Activated T-helper 1 cell treated with Interleukin-2 at 50 U/mL for 16 hours (primary cell): ENCODE measurements at places on chromosomes 3 and 15.

DNA sequence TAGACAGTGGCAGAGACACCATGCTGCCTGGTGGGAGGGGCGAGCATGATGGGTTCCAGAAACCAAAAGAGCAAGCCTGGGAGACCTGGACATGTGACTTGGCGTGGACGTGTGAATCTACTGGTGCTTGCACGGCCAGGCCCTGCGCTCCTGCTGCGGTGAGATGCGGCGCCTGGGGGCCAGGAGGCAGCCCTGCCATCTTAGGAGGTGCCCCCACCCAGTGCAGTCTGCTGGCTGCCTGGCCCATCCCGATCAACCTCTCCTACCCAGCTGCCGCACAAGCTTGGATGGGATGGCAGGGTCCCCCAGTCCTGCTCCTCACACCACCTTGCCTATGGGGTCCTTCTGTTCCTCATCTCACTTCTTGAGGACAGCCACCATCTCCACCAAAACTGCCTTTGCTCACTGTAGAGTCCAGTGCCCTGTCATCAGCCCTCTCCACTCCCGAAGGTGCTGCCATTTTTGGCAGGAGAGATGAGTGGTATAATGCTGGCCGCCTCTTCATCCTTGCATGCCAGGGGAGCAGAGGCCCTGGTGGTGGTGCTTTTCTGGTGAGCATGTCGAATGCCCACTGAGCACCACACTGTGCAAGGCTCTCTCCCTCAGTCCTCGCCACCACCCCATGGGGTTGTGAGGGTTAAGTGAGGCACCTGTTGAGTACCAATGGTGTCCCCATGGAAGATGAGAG is 3.1 kb upstream of the ABTB1 start:
- no peak for DNase-seq

DNA sequence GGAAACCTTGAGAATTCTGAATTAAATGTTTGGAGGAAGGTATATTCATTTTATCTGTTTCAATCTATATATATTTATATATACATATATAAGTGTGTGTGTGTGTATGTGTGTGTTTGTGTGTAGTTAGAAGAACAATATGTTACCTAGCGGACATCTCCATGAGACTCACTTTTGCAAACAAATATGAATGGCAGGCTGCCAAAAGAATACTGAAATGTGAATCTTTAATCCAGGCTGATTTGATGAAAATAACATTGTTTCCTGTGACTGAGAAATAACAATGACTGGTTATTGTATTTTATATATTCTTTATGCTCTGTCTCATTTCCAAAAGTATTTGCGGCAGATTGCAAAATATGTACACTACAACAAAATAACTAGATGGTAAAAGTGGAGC is 255.5 kb upstream of the TGFBR2 start:
- DNase-seq = no peak

- DNase-seq = no peak
Measured at GRCh38 chr3:58478781-58479180, 13.1 kb upstream of the KCTD6 start.

DNA sequence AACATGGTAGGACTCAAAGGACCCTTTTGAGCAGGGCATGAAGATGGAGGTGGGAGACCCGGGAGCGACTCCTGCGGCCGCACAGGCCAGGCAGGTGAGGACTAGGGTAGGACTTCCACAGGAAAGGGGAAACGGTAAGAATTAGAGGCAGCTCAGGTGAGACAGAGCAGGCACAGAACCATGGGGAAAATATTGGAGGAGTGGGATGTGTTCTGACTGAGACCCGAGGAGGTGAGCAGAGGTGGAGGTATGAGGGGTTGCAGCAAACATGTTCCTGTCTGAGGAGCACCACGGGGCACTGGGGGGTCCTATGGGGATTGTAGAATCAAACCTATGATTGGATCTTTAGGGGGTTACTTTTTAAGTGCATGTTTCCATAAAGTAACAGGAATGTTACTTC is 1.4 kb upstream of the ISG20 start:
- DNase-seq = no peak

DNA sequence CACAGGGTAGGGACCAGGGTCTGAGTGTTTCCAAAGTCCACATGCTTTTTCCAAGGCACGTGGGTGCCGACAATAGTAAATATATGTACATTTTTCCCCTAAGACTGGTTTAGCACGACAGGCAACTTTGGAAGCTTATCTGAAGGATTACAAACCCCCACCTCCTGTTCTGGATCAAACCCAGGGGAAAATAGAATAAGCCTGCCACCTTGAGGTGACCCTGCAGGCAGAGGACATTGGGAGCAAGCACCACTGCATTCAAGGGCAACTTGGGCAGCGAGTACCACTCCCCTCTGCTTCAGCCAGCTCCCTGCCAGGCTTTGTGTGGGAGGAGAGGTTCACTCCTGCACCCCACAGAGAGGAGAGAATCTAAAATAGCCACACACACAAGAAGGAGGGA is 44.8 kb downstream of the KBTBD12 start:
- no peak for DNase-seq

GRCh38 chr3:52404391-52404790 is 40.5 kb downstream of the SEMA3G start:
- DNase-seq = no peak

DNA sequence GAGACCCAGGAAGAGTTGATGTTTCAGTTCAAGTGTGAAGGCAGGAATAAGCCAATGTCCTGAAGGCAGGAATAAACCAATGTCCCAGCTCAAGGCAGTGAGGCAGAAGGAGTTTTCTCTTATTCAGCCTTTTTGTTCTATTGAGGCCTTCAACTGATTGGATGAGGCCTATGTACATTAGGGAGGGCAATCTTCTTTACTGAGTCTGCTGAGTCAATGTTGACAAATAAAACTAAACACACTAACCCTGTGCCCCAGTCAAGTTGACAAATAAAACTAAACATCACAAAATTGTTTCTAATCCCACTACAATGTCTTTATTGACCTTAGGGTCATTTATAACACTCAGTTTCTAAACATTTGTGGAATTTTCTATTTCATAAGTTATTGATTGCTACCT is 100.0 kb downstream of the CACNA2D3 start:
- no peak for DNase-seq

GRCh38 chr3:182523836-182524235 is 269.5 kb upstream of the ATP11B start:
- DNase-seq = no peak

- DNase-seq = no peak
Measured at GRCh38 chr3:56980243-56980642, 80.2 kb upstream of the SPATA12 start.

- no peak for DNase-seq
Measured at GRCh38 chr3:47475029-47475569, 642 bp downstream of the SCAP start.

- no peak for DNase-seq
Measured at GRCh38 chr3:23808525-23808924, 2.8 kb downstream of the UBE2E1 start.

GRCh38 chr3:196192036-196192523 is 19.1 kb downstream of the ZDHHC19 start:
- peak; percentile 29 for DNase-seq

DNA sequence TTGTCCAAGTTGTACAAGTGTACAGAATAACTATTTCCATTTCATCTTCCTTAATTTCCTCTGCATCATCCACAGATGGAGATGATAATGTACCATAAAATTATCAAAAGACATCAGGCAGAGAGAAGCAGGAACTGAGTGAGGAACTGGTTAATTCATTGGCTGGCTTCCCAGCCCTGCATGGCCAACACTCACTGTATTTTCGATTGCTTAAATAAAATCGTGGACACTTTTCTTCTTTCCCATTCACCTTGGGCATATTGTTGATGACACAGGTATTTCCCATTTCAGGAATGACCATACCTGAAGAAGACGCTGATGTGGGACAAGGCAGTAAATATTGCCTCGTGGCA is 144.2 kb upstream of the ABHD17C start:
- DNase-seq = no peak

DNA sequence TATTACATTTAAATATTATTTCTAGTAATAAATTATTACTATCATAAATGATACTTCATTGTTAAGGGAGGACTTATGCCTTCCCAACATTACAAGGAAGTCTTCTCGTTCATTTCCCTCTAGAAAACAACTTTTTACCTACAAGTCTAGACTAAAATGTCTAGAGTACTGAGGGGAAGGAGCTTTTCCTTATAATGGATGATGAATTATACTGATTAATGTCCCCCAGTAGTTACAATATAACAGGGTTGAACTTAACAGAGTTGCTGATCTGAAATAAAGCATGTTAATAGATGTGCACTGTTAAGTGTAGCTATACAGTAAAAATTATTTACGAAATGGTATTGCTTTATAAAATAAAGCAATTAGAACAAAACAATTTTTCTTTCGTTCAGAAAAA is 2.7 kb upstream of the MNS1 start:
- no peak for DNase-seq

DNA sequence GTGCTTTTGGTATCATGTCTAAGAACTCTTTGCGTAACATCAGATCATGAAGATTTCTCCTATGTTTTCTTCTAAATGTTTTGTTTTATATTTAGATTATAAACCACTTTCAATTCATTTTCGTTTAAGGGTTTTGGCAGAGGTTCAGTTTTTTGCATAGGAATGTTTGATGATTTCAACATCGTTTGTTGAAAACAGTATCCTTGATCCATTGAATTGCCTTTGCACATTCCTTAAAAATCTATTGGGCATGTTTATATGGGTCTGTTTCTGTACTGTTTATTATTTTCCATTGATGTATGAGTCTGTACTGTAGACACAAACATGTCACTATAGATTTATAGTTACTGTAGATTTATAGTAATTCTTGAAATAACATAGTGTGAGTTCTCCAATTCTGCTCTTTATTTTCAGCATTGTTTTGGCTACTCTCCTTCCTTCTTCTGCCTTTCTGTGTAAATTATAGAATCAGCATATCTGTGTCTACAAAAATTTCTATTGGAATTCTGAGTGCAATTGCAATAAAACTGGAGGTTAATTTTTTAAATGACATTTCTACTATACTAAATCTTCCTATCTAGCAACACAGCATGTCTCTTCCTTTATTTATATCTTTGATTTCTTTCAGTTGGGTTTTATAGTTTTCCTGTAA is 374.0 kb downstream of the SV2B start:
- DNase-seq = no peak

DNA sequence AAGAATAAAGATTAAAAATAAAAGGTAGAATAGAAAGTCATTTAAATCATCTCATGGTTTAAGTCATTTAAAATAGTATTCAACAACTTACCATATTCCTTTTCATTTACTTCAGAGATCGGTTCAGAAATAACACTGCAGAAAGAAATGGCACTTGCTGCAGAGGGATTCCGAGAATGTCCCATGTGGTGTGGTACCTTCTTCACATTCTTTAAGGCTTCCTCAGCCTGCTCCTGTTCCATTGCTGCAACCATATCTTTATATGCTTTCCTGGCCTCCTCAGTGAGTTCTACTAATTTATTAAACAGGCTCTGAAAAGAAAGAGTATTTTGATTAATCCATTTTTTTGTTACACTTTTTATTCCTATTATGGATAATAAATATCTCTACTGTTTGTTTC is 32.6 kb upstream of the SHC4 start:
- DNase-seq = no peak

GRCh38 chr3:5464649-5465048 is 277.1 kb downstream of the EDEM1 start:
- no peak for DNase-seq

GRCh38 chr3:14846226-14846880 is 27.6 kb downstream of the FGD5 start:
- no peak for DNase-seq

- no peak for DNase-seq
Measured at GRCh38 chr3:9911863-9912262, 5.0 kb upstream of the IL17RC start.

DNA sequence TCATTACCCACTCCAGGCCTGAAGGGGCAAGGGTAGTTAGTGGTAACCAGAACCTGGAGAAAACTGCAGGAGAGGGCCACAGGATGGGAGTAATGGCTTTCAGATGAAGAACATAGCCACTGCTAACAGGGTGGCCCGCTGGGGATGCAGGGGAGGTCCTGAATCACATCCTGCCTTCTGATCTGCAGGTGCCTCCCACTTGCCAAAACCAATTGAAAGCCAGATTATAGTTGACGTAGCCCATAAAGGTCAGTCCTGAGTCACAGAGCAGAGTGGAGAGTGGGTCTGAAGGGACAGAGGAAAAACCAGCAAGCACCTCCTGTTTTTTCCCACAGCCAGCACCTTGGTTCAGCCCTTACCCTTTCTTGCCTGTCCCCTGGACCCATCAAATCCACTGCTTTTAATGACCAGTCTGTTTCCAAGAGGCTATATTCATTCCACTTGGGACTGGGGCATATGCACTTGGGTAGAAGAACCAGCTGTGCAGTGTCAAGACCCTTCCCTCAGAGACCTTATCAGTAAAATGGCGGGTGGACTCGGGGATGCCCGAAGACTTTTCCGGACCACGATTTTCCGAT is 646 bp upstream of the SLC35G2 start:
- no peak for DNase-seq

- no peak for DNase-seq
Measured at GRCh38 chr3:159835126-159835525, 153.5 kb upstream of the IL12A start.

DNA sequence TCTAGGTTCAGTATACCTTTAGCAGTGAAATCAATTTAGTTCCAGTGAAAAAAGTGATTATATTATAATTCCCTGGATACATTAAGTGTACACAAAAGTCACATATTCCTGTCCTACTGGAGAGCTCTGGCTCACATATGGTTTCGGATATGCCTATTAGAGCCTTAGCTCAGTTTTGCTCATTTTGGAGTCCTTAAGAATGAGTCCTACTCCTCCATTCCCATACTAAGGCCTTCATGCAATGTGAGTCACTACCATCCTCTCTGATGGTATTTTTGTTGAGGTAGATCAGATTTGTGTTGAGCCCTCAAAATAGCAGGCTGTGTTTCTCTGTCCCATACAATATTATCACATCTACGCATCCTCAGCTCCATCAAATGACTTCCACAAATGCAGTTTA is 294.2 kb upstream of the COL8A1 start:
- no peak for DNase-seq

- DNase-seq = no peak
Measured at GRCh38 chr3:151439652-151440125, 21.2 kb downstream of the IGSF10 start.

DNA sequence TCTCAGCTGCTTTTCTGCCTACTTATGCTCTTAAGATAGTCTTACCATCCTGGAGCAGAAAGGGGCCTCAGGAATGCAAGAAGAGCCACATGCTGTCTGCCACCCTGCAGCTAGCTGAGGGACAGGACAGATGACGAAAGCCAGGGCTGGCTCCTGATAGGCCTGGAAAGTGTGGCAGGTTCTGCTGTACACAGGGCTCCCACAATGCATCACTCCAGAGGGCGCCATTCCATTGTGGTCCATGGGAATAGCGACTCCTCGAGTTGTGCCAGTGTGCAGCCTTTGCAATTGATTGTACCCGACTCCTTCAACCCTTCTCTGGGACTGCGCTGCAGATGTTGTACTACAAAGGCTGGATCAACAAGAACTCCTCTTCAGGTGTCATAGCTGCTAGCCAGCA is 11.2 kb downstream of the ACAN start:
- DNase-seq = no peak

GRCh38 chr3:125959317-125960065 is 9.5 kb upstream of the ROPN1B start:
- no peak for DNase-seq

DNA sequence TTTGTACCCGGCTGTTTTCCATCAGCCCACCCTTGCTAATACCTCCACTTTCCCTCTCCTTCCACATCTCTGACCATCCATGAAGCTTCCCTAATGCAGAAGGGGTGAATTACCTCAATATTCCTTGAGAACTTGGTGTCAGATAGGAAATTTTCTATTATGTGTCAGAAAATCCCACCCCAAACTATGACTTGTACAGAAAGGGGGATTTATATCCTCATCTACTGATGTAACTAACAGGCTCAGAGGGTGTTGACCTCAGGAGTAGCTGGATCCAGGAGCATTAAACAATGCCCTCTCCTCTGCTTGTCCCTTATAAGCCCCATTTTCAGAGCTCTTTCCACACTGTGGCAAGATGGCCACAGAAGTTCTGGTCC is 242.8 kb upstream of the TLE3 start:
- DNase-seq = no peak
